ENCODE measurements at places on chromosomes 2 and 18.

- DNase-seq, result no peak
These were observed 6.8 kb upstream of the EFHD1 start for GRCh38 chr2:232626584-232626983.

DNA sequence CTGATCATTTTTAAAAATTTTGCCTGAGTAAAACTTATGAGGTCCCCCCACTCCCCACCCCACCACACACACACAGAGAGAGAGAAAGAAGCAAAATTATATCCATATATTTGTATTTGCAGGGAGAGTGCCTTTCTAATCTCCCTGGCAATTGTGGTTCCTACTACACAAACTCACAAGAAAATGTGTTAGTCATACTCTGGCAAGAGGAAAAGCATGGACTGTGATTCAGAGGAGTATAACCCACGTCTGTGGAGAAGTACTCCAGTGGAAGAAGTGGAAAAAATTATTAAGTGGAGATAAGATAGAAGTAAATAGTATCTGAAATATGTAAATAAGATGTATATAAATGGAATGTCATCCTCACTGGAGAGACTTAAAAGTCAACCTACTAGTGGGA, 114.0 kb downstream of the DSEL start:
- no peak for DNase-seq

DNA sequence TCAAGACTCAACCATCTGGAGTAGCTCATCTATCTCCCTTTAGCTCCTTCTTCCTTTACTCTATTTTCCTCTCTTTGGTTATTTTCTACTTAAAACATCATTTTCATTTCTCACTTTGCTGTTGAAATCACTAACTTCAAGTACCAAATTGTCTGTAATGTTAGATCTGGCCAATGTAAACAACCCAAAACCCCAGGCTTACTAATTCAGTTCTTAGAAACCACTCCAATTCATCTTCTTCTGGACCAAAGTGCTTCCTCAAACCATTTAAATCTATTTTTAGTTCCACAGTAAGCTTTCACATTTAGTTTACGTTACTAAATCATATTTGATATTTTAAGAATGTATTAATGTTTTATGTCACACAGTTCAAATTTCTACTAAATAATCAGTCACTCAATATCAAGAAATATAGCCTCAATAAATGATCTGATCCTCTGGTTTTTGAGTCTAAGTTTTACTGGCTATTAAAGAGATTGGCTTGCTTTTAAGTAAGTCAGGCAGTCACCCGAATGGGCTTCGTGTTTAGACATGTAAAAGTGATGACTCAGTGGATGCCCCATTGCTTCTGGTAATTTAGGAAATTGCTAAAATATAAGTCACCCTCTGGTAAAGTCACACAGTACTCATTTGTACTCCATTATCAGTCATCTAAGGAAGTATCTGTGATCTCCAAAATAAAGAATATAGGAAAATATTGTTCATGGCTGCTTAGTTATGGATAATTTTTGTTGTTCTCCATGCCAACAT, 527.2 kb upstream of the SOX11 start:
- no peak for DNase-seq

DNA sequence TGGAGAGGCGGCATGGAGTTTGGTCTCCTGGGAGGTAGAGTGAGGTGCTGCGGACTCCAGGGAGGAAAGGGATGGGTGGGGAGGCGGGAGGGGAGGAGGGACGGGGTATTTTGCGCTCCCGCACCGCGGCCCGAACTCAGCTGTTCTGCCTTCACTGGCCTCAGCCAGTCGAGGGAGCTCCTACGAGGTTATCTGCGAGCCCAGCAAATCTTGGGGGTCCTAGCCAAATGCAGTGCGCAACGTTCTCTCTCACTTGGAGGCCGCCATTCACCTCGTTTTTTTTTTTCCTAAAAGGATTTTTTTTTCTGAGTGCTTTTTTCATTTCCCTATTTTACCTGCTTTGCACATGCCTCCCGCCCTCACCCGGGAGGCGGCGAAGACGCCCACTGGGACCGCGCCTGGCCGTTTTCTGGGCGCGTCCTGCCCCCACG, 877 bp upstream of the BCL2L11 start:
- no peak for DNase-seq

- no peak for DNase-seq
These were observed 125.1 kb downstream of the PMAIP1 start for GRCh38 chr18:60024857-60025256.

- DNase-seq, result no peak
These were observed 34.4 kb upstream of the DARS1 start for GRCh38 chr2:136019825-136020224.

- no peak for DNase-seq
These were observed 16.3 kb upstream of the ATOH8 start for GRCh38 chr2:85737481-85737880.

DNA sequence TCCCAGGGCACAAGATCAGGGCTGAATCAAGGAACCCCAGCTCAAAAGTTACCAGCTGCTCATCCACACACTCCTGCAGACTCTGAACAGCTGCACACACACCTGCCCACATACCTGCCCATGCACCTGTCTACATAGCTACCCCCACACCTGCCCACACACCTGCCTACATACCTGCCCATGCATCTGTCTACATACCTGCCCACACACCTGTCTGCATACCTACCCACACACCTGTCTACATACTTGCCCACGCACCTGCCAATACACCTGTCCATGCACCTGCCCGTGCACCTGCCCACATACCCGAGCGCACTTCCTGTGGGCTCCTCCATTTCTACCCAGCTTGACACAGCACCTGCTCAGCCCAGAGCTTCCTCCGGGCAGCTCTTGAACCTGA, 122.8 kb upstream of the AGAP1 start:
- DNase-seq, result no peak

DNA sequence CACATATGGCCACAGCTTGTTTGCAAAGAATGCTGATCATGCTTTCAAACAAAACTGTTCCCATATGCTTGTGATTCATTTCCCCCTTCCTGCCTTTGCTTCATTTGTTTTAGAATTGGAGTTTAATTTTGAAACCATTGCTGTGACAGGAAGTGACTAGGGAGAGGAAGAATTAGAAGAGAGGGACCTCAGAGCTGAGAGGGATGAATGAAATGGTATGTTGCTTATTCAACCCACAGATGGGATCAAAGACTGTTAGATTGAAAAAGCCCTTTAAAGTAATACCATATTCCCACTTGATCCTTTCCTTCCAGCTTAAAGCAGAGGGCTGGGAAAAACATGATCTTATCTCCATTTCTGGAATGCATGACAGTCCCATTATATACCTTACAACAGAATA, 106.2 kb upstream of the RNF152 start:
- no peak for DNase-seq

DNA sequence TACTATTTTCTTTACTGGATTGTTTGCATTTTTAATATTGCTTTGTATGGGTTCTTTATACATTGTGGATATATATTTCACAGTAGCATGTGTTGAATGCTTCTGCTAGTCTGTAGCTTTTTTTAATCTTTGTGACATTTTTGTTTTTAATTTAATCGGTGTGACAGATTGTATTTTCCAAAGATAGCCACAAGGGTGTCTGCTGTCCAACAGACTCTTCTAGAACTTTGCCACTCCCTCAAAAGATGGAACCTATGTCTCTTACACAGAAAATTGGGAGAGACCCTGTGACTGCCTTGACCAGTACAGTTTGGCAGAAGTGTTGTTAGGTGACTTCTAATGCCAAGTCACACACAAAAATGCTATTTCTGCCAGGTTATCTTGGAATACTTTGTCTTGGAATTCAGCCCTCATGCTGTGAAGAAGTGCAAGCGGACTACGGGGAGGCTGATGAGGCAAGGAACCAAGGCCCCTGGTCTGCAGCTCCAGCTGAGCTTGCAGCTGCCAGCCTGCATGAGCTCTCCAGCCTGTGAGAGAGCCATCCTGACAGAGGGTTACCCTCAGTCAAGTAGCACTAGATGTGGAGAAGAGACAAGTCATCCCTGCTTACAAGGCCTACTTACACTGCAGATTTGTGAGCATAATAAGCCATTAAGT, 110.8 kb downstream of the TDRD15 start:
- no peak for DNase-seq

DNA sequence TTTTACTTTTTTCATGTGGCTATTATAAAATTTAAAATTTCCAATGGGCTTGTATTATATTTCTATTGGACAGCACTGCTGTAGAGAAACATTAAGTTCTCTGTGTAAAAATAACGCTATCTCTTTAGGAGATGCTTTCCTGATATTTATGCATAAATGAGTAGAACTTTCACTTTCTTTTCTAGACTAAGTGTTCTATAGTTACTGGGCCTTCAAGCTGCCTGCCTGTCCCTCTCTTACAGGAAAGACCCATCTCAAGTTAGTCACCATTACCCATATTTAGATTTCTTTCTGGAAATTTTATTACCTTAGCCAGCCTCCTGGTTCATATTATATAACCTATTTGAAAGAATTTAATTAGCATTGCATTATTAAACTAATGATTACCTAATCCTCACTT, 4.8 kb downstream of the ITGA4 start:
- no peak for DNase-seq

DNA sequence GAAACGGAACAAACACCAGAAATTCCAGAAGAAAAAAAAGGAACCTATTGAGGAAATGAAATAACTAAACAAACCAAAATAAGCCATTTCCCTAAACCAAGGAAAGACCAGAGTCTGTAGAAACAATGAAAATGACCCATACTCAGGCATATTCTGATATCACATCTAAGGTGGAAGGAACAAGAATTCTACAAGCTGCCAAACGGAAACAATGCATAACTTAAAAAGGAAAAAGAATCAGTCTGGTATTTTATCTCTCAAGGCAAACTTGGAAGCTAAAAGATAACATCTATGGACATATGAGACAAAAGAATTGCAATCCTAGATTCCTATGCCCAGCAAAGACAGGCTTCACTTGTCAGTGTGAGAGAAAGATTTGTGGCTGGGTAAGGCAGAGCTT, 326.2 kb downstream of the PDE11A start:
- DNase-seq, result no peak

DNA sequence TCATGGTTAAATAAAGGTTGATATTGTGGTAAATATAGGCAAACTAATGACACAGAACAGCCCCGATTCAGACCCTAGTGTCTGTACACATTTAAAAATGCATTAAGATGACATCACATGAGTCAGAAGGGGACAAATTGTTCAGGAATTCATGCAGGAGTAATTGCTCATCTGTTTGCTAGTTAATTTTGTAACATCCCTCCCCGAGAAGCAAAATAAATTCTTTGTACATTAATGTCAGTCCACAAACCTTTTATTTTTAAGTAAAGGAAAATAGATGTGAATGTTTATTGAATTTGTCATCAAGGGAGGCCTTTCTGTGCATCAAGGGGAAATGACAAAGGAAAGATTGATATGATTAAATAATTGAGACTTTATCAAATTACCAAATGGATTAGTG, 69.9 kb downstream of the SH3BP4 start:
- no peak for DNase-seq

DNA sequence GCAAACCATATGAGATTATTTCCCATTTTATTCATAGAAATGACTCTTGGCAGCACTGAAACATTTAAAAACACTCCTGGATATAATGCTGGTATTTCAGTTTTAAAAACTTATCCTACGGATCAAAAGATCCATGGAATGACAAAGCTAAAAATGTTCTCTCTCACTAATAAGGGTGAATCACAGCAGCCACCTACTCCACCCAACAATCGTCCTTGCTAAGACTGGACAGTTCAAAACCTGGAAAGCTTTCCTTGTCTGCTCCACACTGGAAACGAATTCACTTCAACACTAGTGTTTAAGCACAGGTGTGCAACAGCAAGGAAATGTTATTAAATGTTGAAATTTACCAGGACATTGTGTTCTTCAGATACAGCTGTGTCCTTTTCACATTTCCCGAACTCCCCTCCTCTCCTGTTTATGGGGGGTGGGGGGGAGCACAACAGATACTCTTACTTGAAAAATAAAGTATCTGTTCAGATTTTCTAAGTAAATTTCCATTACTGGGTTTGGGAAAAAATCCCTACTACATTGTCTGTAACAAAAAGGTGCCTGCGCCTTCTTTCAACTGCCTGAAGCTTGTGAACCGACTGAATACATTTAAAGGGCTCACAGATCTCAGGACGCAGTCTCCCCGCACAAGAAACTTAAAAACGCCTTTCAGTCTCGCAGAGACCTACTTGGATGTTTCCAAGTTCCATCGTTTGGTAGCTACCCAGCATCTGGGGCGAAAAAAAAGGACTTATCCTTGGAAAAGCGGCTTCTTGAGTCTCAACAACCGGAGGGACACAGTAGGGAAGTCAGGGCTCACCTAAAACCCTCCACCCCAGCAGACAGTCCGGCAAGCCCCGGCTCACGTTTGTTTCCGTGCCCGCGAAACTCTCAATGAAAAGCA, 1.3 kb downstream of the YWHAQ start:
- no peak for DNase-seq

- no peak for DNase-seq
These were observed 163.4 kb downstream of the INHBB start for GRCh38 chr2:120509213-120509815.

DNA sequence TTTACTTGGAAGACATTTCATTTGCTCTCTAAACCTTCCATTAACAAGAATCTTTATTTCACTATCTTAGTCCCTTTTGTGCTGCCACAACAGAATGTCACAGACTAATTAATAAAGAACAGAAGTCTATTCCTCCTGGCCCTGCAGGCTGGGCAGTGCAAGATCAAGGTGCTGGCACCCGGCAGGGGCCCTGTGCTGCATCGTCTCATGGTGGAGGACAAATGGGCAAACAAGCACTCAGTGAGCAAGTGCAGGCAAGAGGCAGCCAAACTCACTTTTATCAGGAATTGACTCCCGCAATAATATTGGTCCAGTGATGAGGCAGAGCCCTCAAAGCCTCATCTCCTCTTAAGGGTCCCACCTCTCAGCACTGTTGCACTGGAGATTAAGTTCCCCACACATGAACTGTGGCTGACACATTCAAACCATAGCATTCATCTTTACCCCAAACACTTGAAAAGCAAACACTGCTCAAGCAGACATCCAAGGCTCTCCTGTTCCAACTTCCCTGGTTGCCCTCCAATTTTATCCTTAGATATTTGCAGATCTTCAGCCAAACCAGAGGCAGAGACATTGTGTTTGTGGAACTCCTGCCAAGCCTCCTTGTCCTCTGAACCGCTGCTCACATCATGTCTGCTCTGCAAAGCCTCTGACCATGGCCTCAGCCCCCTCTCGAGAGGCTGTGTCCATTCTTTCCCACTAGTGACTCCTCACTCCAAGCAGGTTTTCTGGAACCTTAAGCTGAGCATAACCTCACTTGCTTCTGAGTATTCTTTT, 404.4 kb upstream of the SOX11 start:
- DNase-seq, result no peak

GRCh38 chr2:65402323-65402722, 30.1 kb downstream of the SPRED2 start:
- DNase-seq, result no peak

GRCh38 chr2:160097326-160097725, 34.9 kb upstream of the PLA2R1 start:
- no peak for DNase-seq

DNA sequence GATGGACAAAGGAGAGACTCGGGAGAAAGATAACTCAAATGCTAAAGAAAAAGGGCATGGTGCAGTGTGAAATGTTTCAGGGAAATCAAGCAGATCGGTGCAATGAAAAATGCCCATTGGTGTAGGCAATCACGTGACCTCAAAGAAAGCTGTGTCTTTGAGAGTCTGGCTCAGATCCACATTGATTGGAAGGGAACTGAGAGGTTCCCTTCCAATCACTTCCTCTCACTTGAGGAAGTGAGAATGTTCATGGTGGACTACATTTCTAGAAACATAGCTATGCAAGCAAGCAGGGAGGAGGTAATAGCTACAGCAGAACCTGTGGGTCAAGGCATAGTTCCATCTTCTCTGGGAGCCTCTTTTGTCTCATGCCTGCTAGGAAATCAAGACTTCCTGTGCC, 187.4 kb downstream of the LPIN1 start:
- no peak for DNase-seq
